ENCODE measurements at places on chromosomes 7 and 10. TPM values are rescaled to one million over a fixed set of nuclear protein-coding genes. Genes with fewer than 3 reads are reported as not detected.

The ANKRD61 gene
- not detected for total RNA-seq

The ZMIZ1 gene
- 44.3 TPM for total RNA-seq

The FAM25A gene
- not detected for total RNA-seq

The CALU gene
- total RNA-seq = 48.9 TPM

The PLAC9 gene
- 14.9 TPM for total RNA-seq

The FAM180A gene
- 1.5 TPM for total RNA-seq

The CLIP2 gene
- 40.0 TPM for total RNA-seq

The SLC39A12 gene
- total RNA-seq = not detected

GRCh38 chr10:108735380-108735779 is 1187.9 kb downstream of the XPNPEP1 start:
- no peak for DNase-seq

- DNase-seq = peak; percentile 12
Measured at GRCh38 chr7:751826-752225, 24.7 kb upstream of the PRKAR1B start.

DNA sequence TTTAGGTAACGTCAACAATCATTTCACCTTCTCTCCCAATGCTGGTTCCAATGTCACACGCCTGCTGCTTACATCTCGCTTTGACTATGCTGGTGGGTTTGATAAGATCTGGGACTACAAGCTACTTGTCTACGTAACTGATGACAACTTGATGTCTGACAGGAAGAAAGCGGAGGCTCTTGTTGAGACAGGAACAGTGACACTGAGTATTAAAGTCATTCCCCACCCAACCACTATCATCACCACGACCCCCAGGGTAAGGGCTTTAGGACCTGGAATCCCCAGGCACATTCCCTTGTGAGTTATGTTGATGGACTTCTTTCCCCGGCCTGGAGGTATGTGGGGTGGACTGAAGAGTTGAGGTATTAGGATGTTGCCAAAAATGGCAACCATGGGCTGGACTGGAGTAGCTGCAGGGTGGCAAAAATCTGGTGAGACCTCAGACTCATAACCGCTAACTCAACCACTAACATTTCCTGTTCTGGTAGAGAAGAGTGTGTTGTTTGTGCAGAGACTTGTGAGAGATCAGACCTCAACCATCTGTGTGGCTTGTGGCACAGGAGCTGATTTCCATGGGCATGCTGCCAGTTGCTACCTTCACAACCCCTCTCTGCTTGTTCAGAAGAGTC is 59.2 kb downstream of the CDHR3 start:
- no peak for DNase-seq

DNA sequence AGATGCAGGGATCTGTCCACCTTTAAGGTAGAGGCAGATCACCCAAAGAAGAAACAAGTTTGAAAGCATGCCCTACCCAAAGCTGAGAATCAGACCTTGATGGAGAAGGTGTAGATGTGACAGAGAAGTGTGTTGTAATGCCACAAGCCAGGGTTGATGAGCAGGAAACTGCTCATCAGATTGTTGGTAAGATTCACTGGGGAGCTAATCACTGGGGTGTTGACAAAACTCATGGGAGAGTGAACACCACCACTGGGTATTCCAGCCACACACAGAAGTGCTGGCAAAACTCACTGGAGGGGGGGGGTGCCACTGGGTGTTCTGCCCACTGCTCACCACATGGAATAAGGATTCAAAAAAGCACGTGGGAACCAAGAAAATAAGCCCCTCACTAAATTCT is 95.2 kb downstream of the IQUB start:
- DNase-seq = no peak

GRCh38 chr10:17835688-17836087 is 26.5 kb downstream of the MRC1 start:
- no peak for DNase-seq

DNA sequence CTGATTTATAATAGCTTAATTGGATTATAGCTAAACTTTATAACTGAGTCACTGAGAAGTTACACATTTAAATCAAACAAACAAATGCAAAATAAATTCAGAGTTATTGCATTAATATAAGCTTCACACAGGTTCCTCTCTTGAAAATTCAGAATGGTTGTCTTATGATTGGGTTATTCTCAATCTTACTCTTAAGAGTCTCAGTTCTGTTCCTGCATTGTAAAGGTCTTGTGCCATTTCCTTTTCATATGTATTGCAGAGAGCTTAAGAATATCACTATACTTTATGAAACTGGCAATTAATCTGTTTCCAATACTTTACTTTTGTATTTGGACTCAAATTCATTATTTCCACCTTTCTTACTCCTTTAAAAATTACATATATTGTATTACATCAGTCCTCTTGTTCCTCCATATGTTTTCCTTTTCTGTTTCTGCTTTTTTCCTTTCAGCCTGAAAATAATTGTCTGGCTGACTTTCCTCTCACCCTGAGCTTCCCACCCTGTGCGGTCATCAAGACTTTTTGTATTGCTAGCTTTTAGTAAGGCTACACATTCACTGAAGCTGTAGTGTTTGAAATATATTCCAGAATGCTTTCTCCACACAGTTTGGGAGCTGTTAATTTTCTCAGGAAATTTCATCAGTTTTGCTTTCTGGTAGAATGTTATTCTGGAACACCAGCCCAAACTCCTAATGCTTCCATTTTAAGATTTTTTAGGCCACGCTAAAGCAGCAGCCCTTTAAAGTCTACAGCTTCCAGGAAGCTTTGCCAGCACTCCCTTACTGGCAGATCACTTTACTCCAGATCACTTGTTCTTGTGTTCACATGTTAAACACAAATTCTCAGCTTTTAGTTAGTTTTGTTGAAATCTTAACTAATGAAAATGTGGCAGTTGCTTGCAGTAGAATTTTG is 139.4 kb downstream of the KCND2 start:
- DNase-seq = no peak

DNA sequence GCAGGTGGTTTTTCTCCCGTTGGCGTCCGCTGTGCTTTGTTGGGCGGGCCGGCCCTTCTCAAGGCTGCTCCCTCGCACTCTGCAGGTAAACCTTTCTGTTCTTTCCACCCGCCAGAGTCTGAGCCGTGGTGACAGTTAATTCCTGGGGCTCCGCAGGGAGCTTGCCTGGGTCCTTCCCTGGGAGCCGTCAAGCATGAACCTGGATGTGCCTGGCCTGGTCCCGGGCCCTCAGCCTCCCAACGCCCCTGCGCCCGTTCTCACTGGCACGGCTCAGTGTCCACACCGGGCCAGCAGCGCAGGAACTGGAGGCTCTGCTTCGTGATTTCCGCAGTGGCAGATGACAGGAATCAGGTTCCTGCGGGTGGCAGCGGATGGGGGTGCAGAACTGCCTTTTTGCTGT is 10.9 kb upstream of the NKX6-2 start:
- DNase-seq = no peak

- no peak for DNase-seq
Measured at GRCh38 chr10:31219306-31219705, 99.7 kb upstream of the ZEB1 start.

GRCh38 chr7:47580811-47581331 is 1.0 kb downstream of the TNS3 start:
- DNase-seq = no peak

- no peak for DNase-seq
Measured at GRCh38 chr7:121180436-121181063, 148.2 kb upstream of the WNT16 start.

GRCh38 chr7:134084488-134085144 is 42.5 kb upstream of the LRGUK start:
- DNase-seq = no peak

DNA sequence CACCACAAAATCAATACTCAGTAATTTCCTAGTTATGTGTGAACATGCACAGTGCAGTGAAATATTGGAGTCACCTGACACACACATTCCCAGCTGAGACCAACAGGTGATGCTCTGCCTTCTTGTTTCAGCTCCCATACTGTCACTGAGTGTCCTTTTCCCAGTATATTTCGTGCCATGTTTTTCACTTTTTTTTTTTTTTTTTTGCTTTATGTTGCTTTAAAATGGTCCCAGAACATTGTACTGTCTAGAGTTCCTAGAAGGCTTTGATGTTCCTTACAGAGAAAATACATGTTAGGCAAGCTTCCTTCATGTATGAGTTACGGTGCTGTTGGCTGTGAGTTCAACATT is 45.6 kb downstream of the ELAPOR2 start:
- no peak for DNase-seq

DNA sequence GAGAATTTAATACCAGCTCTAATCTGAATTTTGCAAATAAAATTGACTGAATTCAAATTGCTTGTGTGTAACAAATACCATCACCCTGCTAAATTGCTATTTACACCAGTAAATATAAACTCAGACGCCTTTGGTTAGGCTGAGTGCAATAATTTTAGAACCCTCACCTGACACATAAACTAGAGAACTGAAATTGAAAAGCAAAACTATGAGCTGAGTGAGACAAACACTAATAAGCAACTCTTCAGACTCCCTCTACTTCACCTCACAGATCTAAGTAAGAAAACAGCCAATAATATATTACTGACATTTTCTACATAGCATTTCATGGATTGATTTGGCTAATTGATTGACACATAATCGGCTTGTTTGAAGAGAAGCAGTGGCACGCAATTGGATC is 621.2 kb downstream of the REEP3 start:
- no peak for DNase-seq

DNA sequence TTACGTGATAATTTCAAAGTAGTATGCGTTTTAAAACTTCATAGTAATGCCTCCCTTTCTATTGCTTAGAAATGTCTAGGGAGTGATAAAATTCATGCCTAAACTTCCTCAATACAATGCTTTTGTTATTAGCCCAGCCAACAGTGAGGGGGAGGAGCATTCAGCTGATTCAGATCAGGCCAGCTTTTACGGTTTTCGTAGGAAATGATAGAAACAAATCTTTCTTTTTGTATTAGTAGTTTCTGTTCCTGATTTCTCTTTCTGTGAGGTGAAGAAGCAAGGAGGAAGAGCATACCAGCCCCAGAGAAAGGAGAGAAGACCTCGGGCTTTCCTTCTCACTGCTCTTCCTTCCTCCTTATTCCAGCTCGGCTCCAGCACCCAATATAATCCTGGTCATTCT is 35.2 kb upstream of the ITPRID1 start:
- no peak for DNase-seq

- DNase-seq = no peak
Measured at GRCh38 chr10:105956550-105956949, 1208.0 kb downstream of the SORCS1 start.

DNA sequence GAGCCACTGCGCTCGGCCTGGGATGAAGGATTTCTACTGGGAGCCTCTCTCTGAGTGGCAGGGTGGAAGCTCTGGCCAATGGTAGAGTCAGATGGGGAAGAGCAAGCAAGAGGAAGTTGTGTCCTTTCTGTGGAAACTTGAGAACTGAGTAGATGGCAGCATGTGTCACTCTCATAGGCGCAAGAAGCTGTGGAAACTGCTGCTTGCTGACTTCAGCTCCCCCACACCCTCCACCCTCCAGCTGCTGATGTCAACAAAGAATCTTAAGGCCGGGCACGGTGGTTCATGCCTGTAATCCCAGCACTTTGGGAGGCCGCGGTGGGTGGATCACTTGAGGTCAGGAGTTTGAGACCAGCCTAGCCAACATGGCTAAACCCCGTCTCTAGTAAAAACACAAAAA is 39.8 kb upstream of the SRGN start:
- DNase-seq = no peak

DNA sequence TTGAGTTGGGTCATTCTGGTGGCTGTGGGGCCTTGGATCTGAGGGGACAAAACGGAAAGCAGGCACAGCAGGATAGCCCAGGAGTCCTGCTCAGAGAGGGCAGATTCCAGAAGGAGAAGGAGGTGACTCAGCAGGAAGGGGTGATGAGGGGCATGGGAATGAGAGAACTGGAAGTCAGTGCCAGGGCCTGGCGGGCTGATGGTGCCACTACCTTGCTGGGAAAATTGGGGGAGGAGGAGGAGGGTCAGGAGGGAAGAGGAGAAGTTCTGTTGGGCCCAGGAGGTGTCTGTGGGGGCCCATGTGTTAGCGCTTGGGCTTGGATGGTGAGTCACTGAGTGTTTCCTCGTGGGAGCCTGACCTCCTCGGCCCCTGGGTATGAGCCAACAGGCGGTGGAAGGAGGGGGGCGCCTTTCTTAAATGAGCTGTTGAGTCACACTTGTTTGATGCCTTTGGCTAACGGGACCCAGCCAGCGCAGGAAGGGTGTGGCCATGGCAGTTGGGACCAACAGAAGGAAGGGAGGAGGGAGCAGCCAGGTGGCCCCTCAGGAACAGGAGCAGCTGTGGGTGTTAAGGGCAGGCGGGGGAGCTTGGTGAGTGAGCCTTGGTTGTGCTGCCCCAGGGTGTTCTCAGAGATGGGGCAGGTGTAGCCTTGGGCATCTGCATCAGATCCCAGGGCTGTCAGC is 130.0 kb upstream of the BTBD16 start:
- peak; percentile 90 for DNase-seq

DNA sequence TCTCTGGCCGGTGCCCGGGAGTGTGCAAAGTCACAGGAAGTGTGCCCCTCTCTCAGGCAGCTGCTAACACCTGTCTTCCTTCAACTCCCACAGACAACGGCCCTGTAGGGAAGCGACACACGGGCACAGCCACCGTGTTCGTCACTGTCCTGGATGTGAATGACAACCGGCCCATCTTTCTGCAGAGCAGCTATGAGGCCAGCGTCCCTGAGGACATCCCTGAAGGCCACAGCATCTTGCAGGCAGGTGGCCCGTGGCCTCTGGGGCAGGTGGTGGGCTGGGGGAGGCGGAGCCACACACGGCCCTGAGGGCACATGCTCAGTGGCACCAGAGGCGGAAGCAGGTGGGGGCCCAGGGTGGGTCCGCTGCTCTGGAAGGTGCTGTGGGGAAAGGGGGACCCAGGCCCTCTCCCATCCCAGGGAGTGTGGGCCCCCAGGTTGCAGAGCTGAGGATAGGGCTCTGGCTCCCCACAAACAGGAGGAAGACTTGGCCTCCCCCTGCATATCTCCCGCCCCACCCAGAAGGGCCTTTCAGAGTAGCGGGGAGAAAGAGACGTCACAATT is 6.9 kb downstream of the C10orf105 start:
- no peak for DNase-seq

DNA sequence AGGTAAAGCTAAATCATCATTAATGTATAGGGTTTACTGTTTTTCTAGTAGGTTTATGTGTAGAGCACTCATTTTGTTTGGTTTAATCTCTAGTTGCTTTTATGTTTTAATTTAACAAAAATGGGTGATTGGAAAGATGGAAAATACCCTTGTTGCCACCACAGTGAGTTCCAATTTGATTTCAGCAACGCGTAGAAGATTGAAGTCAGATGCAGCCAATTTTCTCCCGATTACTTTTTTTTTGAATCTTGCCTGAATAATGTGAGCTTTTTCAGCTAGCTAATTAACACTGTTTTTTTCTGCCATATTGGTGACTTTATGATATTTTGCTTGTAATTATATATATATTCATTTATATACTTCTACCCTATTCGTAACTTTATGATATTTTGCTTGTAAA is 293.8 kb downstream of the SDK1 start:
- no peak for DNase-seq

DNA sequence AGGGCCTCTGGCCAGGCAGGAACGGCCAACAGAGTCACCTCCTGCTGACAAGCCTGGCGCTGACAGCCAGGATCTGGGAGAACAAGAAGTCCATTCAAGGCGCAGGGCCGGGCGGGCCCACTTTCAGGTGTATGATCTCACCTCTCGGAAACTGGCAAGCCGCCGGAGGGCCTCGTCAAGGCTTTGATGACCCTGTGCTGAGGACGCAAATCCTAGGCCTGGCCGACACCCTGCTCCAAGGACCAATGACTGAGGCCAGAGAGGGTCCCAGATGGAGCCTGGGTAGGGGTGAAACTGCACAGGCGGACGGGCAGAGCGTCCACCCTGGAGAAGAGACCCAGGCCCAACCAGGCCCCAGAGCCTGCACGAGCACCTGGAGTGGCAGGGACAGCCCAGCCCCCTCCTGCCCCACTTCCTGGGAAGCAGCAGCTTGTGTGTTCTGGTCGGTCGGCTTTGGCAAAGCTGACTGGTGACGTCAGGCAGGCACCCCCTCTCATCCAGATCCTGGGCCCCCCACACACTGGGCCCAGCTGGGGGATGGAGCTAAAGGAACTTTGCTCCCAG is 30.6 kb downstream of the MYL10 start:
- DNase-seq = no peak
